ENCODE measurements at places on chromosomes 16 and 17.

DNA sequence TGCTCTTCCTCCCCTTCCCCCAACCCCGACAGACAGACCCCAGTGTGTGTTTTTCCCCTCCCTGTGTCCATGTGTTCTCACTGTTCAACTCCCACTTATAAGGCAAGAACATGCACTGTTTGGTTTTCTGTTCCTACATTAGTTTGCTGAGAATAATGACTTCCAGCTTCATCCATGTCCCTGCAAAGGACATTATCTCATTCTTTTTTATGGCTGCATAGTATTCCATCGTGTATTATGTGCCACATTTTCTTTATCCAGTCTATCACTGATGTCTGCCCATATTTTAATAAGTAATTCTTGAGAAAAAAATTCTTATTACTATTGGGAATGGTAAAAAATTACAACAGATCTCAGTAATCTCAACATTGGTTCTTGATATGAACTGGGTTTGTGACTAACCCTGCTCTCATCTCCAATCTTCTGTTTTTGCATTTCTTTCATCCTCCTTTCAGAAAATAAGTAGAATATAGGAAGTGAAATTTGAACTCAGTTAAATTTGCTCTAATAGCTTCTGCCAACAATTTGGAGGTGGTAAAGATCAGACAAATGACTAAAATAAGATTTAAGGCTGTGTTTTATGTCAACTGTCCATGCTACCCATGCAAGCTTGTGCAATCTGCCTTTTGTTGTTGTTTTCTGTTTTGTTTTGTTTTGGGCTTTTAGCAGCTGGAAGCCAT is 11.1 kb downstream of the MARF1 start:
- DNase-seq, result no peak

GRCh38 chr17:21167303-21167702 is 40.5 kb downstream of the DHRS7B start:
- no peak for DNase-seq

- peak; percentile 76 for DNase-seq
These were observed 24.5 kb downstream of the STXBP4 start for GRCh38 chr17:54992797-54993639.

- DNase-seq, result peak; percentile 73
These were observed 9.0 kb downstream of the C17orf99 start for GRCh38 chr17:78154903-78155811.

GRCh38 chr17:44362949-44363612 is 572 bp downstream of the FAM171A2 start:
- DNase-seq, result no peak

GRCh38 chr16:27264151-27264550 is 4.4 kb downstream of the NSMCE1 start:
- DNase-seq, result no peak

- DNase-seq, result no peak
These were observed 47.4 kb downstream of the PLCG2 start for GRCh38 chr16:81826523-81826922.

DNA sequence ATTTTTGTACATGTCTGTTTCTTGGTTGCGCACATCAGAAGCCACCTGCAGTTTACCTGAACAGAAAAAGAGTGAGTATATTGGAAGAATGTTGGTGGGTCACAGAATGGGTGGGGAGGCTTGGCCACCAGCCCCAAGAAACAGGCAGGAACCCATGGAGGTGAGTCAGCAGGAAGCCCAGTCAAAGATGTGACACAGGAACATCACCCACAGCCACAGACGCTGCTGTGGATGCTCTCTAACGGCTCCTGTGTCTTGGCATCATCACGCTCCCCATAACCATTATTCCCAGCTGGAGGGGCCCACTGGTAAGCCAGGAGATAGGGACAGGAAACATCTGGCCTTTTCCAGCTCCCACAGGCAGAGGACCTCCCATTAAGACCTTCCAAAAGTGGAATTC is 94.0 kb upstream of the WSB1 start:
- DNase-seq, result no peak

DNA sequence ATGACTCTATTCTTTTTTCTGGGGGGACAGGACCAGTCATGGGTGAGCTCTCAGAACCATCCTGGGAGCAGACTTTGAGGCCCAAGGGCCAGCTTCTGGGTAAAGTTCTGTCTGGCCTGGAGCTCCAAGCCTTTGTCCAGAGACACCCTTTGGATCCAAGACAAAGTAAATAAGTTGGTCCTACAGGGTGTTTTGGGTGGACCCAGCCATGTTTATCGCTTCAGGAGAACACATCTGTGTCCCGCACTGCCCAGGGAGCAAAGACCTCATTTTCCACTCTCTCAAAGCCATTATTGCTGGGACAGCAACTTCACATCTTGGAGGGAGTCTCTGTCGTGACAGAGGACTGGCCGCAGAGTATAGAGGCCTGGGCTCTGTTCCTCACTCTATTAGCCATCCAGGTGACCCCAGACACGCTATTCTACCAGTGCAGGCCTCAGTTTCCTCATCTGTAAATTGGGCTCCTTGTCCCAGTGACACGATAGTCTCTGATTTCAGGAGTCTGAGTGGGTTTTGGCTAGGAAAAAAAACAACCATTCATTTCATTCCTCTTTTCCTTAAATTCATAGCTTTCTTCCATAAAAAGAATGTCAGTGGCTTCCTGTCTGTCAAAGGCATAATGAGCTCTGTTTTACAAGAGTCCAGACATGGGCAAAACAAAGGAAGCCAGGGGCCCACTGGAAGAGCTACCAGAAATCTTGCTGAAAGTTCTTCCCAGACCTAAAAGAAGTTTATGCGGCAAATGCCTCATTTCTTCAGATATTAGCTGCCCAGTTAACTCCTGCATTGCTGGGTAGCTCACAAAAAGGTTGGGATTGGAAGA is 62.4 kb downstream of the PECAM1 start:
- DNase-seq, result no peak

DNA sequence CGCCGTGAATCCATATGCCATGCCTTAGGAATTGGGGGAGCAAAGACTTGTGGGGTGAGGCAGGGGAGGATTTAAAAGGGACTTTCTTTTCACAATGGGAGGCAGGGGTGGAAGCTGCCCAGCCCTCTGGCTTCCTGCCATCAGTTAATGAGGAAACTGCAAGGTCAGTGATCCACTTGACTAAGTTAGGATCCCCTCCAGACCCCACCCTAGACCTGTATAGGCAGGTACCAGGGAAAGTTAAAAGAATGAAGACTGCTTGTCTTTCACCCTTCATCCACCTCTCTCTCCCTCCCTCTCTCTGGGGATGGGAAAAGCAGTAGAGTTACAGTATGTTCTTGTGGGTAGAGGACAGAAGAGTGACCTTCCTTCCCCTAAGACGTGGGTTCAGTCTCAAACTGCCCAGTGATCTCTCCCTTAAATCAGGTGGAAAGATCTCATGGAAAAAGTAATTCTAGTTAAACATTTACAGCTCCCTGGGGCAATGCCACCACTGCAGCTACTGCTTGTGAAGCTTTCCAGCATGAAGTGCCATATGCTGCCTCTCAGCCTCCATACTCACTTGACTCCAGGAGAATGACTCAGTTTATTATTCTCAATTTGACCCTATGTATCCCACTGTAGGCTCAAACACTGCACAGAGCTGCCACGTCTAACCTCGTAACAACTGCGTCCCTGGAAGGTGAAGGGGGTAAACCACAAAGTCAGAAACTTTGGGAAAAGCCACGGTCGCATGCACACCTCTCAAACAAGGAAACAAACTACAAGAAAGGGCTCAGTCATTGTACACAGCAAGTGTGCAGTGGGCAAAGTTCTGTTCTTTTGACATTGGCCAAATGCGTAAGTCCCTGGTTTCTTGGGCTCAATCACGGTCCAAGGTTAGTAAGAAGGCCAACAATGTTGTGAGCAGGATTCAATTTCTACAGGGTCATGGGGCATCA is 1.2 kb downstream of the COA3 start:
- no peak for DNase-seq

- DNase-seq, result no peak
These were observed 407 bp upstream of the TMEM94 start for GRCh38 chr17:75456039-75456416.

DNA sequence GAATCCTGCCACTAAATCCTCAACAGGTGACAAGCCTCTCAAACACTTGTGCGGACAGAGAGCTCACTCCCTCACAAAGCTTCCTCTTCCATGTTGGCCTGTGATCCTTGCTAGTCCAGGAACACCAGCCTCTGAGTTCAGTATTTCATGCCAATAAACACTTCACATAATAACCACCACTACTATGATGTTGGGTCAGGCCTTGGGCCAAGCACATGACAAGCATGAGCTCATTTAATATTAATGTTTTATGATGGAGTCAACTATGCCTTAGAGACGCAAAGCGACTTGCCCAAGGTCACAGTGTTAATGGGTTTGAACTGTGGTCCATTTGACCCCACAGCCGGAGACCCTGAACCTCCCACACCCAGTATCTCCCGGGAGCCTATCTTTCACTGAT is 129.1 kb downstream of the GAS7 start:
- no peak for DNase-seq

- no peak for DNase-seq
These were observed 4.7 kb downstream of the PPP1R1B start for GRCh38 chr17:39631403-39631802.

- no peak for DNase-seq
These were observed 74.6 kb downstream of the MYO1D start for GRCh38 chr17:32802306-32802705.

Measured in Kasumi-1 (cell line).